Stimulated activated CD4-positive, alpha-beta T cell treated with anti-CD3 and anti-CD28 coated beads, TNF-alpha, amount 100 ng/mL, for 24 hours (primary cell): ENCODE measurements at places on chromosomes 6 and 20.

DNA sequence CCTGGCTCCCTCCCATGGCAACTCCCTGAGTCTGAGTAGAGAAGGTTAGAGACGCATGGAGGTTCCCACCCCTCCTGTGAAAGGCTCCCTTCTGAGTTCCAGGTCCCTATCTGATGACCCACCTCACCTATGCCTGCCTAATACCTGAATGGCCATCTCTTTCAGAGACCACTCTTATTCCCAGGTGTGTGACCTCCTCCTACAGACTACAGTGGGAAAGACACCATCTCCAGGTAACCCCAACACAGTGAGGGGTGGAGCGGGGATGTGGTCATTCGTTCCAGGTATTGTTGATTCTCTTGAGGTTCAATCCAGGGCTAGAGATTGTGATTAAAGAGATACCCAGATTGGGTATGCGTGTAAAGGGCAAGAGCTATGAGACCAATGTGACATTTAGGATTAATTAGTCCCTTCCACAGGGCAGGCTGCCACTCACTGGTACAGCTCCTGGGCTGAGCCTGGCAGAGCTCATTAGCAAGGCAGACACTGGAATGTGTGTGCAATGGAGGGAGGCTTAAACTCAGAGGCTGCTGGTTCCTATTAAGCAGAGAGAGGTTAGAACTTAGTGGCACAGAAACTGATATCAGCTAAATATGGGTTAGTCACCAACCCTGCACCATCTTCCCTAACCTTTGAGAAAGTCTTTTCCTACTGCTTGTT, 46.5 kb upstream of the IER3 start:
- DNase-seq, result no peak

DNA sequence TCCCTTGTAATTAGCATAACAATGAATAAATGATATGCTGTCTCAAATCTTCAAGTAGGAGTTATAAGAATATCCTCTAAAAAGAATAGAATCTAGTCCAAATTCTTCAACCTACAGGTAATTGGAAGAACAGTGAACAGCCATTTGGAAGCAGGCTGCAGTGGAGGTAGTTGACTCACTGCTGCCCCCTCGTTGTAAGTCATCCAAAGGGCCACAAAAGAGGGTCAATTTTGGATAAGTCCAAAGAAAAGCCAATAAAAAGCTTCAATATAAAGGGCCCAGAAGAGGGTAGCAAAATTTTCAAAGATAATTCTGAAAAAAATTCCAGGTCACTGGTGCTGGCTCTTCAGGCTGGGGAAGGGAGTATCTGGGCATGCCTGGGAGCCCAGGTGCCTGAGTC, 60.8 kb upstream of the SSTR4 start:
- no peak for DNase-seq

- no peak for DNase-seq
Observed at GRCh38 chr6:113636357-113636824, 220.8 kb upstream of the MARCKS start.

DNA sequence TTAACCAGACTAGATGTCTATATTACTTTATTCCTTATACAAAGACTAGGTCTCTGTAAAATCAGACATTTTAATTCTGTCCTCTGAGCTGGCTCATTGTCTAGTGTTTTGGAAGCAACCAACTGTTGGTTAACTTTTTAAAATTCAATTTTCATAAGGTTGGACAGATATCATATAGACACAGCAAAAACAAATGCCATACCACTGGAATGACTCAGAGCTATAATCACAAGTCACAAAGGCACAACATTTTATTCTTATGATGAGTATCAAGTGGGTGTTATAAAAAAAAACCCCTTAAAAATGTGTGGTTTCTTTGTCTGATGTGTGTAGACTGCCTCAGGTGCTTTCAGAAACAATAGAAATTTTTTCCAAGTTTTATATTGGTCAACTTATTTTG, 296.2 kb upstream of the MARCKS start:
- no peak for DNase-seq

DNA sequence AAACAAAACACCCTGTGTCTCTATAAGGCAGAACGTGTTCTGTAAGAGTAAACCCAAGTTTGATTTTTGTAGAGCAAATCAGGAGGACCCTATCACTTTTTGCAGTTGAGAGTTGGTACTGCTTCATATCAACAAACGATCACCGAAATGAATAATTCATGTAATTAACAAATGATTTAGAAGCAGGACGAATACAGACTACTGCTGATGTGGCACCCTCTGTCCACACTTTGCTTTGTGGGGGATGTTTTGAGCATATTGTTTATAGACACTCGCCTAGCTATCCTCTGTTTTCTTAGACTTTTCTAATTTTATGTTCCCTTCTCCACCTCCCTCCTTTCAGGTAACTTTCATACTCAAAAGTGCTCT, 1.5 kb downstream of the CD2AP start:
- DNase-seq, result no peak

GRCh38 chr20:57240581-57241362, 25.7 kb downstream of the BMP7 start:
- DNase-seq, result no peak

- no peak for DNase-seq
Observed at GRCh38 chr20:50344232-50345071, 153.8 kb downstream of the CEBPB start.

GRCh38 chr20:17655865-17656479, 26.1 kb downstream of the RRBP1 start:
- DNase-seq, result no peak

DNA sequence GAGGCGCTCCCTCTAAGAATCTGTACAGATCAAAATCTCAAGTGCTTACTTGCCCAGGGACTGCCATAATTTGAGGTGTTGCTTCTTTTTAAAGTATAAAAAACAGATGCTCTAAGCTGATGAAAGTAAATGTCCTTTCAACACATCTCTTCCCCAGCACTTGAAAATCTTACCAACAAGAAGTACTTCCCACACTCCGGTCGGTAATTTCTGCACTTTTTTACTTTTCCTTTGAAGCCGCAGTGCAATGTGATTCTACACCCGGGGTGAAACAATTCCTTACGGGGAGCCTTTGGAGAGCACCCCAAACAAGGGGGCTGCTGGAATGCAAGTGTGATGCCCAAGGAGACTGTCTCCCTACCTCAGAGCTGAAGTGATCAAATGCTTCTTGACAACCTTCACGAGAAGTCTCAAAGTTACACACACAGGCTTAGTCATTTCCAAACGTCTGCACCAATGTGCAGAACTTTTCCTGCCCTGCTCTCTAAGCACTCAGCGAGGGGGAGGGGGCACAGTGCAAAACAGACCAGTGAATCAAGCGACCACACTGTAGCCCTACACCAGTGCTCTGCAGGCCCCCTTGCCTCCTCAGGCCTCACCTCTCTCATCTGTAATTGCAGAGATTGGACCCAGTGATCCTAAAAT, 56.7 kb downstream of the ATXN1 start:
- no peak for DNase-seq

- no peak for DNase-seq
Observed at GRCh38 chr20:17491041-17491440, 40.1 kb downstream of the BFSP1 start.

DNA sequence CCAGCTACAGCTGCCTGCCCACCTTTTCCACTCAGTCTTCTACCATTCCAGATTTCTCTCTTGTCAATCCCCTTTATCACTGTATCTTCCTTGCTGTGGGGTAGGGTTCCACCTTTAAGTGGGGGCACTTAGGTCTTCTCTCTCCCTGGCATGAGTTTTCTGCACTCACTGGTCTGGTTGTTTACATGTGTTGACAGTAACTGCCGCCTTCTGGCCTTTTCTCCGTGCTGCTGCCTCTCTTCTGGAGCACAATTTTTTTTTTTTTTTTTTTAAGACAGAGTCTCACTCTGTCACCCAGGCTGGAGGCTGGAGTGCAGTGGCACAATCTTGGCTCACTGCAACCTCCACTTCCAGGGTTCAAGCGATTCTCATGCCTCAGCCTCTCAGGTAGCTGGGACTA, 12.0 kb downstream of the RNF114 start:
- no peak for DNase-seq

DNA sequence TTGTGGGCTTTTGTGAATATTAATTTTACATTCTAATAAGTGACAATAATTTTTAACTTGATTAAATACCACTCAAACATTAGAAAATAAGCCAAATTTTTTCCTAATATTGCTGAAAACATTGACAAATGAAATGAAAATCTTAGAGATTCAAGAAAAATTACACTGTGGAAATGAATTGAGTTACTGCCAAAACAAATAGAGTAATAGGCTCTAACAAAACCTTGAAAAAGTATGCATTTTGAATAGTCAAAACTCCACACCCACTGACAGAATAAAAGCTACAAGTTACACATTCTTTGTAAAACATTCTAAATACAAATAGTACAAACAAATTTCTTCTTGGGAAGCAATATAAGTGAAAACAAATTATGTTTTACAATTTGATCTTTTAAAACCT, 5.9 kb downstream of the TBX18 start:
- DNase-seq, result no peak

- DNase-seq, result no peak
Observed at GRCh38 chr6:12916006-12916405, 199.4 kb downstream of the PHACTR1 start.

DNA sequence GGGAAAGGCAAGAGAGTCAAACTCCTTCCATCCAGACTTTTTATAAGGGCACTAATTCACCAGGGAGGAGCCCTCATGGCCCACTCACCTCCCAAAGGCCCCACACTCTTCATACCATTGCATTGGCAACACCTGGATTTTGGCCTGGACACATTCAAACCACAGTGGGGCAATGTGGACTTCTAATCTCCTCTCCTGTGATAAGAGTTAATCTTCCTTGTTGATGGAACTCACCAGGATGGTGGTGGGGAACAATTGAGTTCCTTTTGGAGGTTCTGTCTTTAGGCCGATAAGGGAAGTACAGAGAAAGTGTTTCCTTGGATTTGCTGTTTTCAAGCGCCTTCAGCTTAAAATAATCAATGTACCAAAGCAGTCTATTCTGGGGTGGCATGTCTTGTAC, 268.7 kb downstream of the CD83 start:
- no peak for DNase-seq

DNA sequence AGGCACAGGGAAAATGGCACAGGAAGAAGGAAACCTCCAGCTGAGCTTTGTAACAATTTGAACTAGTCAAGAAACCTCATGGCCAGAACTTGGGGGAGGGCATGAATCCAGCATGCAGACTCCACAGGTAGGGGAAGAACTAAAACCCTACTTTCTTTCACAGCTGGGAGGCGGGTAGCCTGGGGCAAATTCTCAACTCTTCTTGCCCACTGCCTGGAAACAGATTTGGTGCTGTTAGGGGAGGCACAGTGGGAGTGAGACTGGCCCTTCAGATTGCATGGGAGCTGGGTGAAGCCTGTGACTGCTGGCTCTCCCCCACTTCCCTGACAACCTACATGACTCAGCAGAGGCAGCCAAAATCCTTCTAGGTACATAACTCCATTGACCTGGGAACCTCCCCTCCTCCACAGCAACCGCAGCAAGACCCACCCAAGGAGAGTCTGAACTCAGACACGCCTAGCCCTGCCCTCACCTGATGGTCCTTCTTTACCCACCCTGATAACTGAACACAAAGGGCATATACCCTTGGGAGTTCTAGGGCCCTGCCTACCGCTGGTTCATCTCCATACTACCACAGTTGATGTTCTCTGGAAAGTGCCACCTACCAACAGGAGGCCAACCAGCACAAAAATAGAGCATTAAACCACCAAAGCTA, 37.2 kb upstream of the TRIM27 start:
- DNase-seq, result no peak

DNA sequence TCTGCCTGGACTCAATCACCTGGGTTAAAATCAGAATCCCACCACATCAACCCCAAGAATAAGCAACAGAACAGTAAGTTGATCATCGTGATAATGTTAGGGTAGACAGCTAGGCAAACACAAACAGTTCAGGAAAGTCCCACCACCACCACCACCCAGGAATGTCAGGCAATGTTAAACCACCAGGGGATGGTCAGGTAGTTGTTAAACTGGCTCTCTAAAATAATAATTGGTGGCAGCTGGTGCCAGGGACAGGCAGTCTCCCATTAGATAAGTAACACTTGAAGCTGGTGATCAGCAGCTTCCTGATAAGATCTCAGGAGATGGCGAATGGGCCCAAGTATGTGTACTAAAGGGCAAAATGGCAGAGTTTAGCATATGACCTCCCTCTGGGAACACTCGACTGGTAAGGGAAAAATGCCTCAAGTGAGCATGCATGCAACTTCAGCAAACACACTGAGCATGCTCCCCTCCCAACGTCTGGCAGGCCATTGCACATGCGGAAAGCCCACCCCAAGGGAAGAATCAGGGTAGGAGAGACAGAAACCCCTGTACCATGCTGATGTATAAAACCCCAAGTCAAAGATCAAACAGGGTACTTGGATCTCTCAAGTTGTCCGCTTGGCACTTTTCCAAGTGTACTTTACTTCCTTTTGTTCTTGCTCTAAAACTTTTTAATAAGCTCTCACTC, 66.6 kb downstream of the IPCEF1 start:
- DNase-seq, result no peak

DNA sequence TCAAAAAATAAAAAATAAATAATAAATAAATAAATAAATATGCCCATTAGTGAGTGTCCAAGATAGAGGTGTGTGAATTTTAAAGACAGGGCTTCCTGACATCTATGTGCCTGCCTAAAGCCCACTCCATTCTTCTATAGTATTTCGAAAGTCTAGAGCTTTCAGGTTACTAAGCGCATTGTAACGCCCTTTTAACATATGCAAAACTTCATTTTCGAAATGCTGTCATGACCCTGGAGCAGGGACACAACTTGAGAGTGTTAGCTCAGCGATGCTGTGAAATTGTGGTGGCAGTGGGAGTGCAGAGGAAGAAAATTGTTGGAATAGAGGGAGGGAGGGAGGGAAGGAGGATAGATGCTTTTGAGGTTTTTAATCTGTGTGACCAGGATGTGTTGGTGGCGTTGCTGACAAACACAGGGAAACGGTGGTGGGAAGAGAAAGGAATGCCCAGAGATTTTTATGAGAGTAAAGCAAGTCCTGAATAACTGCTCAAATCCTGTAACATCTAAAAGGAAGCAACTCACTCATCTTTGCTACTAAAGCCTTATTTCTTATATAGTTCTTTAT, 169.3 kb downstream of the ARID1B start:
- DNase-seq, result no peak

DNA sequence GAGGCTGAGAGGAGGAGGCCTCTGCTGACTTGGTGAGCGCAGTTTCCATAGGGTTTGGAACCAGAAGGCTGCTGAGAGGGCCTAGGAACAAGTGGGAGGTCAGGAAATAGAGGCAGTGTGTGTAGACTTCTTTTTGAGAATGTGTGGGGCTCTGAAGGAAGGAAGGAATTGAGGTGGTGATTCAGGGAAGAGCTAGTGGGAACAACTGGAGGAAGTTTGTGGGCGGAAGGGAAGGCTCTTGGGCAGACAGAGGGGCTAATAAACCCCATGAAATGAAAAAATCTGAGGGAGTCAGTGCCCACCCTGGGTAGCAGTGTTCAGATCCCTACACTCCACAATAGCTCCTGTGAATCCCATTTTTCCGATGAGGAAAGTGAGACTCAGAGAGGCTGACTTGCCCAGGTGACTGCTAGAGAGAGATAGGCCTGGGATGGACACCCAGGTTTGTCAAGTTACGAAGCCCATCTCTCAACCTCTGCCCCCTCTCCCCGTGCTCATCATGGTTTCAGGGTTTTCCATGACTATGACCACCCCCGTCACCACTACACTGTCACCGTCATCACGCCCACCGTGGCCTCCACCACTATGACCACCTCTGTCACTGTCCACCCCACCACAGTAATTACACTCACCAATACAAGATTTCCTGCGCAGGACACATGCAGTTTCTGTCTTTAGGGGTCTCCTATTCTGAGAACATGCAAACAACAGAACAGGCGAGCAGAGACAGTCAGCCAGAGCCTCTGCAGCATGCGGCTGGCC, 106.4 kb downstream of the MRPL14 start:
- DNase-seq, result no peak
